ENCODE measurements at places on chromosomes 1 and 21.
A peak's percentile ranks its signal among the peaks of the same experiment; 100 is the strongest.

DNA sequence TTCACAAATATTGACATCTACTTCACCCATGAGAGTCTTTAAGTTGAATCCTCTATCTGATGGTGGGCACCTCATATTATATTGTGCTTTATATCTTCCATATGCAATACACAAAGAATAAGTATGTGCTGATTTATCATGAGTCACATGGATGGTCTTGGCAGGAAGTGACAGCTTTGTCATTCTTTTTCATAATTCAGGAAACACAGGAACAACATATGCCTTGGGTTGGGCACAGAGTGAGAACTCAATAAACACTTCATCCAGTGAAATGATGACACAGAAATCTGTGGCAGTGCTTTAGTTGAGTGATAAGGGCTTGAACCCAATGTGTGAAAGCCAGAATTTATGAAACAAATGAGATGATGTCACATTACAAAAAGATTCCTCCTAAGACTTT lies 41.2 kb downstream of the GADD45A start:
- no peak for DNase-seq

- no peak for DNase-seq
Observed at GRCh38 chr1:192610112-192610889, 25.6 kb upstream of the RGS13 start.

GRCh38 chr1:35505911-35506798 lies 51.0 kb downstream of the KIAA0319L start:
- DNase-seq, result peak; percentile 18

GRCh38 chr1:53546409-53547155 lies 87.4 kb downstream of the DMRTB1 start:
- DNase-seq, result no peak

GRCh38 chr1:29120947-29121485 lies 2.7 kb downstream of the TMEM200B start:
- DNase-seq, result peak; percentile 62

- no peak for DNase-seq
Observed at GRCh38 chr1:183620311-183620710, 15.3 kb downstream of the ARPC5 start.

Data from stimulated activated CD4-positive, alpha-beta T cell treated with anti-CD3 and anti-CD28 coated beads, TNF-alpha, amount 100 ng/mL, for 48 hours (primary cell).